ENCODE measurements at places on chromosomes 4 and X.
A peak's percentile ranks its signal among the peaks of the same experiment; 100 is the strongest.

DNA sequence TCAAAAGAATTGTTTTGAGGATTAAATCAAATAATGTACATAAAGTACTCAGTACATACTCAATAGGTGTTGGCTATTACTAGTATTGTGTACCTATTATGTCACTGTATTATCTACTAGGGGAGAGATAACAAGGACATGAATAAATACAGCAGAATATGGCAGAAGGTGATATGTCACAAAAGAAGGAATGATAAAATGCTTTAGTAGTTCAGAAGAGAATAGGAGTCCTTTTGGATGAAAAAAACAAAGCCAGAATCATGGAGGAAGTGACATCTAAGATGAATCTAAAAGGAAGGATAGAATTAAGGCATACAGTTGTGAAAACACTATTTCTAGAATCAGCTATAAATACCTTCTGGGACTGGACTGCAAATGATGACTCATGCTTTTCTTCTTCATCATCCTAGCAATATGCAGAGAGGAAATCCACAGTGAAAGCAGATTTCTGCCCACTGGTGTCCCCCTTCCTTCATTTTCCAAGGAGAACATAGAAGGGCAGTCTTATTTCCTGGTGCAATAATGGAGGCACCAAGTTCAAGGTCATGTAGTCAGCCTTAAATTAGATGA lies 98.7 kb downstream of the GLUD2 start:
- DNase-seq: no peak

DNA sequence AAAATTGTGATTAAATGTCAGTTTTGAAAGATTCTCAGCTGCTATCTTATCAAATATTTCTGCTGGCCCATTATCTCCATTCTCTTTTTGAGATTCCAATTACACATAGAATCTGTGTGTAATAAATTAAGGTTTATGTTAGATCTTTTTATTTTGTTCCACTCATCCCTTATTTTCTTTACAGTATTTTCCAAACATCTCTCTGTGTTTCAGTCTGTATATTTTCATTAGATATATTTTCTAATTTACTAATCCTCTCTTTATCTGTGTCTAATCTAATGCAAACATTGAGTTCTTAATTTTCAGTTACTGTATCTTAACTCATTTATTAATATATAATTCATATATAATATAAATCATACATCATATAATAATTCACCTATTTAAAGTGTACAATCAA lies 268.7 kb downstream of the DCHS2 start:
- no peak for DNase-seq

DNA sequence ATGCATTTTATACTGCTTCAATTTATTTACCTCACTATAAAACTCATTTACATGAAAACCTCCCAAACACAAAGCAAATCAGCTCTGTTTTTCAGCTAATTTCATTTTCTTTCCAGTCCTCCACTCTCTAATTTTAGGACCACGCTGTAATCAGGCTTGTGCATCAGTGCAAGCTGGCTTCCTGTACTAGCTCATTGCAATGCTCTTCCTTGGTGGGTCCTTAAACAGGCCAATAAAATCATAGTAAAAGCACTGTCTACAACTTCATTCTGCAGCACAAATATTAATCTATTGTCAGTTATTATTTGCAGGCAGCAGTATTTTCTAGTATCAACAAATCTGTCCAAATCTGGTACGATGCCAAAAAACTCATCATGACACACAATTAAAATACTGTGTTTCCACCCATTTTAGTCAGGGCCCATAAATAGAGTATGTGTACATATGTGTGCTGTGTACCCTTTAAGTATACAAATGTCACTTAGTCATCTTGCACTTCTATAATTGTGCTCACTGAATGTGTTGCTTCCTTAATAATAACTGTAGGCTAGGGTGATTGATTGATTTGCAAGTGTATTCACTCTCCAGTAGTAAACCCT lies 178.2 kb upstream of the HCCS start:
- no peak for DNase-seq

DNA sequence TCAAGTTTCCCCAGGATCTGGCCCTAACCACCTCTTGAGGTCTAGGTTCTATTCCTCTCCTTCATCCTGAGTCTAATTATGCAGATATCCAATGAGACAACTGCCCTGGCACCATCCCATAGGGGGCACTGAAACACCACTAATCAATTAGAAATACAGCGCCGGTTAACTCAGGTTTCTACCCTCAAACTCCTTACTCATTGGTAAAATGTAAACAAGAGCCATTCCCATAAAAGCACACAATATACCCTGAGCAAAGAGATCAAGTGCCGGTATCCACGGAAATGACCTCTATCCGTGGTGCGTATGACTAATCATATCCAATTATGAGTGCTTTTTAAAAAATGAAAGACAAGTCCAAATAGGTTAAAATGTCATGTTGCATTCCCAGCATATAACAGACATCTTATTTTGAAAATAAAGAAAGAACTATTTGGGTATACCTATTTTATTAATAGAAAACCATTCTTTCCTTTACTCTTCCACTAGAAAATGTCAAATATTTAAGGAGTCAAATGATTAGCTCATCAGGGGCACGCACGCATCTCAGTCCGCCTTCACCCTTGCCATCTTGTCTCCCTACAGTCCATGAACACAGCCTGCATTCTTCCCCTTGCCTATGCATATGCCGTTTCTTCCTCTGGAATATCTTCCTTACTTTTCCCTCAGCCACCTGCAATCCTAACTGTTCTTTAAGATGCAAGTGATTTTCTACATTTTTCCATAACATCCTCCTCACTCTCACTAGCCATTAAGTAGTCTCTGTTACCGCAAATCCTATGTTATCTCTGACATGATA lies 141.1 kb downstream of the MAML3 start:
- peak; percentile 34 for DNase-seq

DNA sequence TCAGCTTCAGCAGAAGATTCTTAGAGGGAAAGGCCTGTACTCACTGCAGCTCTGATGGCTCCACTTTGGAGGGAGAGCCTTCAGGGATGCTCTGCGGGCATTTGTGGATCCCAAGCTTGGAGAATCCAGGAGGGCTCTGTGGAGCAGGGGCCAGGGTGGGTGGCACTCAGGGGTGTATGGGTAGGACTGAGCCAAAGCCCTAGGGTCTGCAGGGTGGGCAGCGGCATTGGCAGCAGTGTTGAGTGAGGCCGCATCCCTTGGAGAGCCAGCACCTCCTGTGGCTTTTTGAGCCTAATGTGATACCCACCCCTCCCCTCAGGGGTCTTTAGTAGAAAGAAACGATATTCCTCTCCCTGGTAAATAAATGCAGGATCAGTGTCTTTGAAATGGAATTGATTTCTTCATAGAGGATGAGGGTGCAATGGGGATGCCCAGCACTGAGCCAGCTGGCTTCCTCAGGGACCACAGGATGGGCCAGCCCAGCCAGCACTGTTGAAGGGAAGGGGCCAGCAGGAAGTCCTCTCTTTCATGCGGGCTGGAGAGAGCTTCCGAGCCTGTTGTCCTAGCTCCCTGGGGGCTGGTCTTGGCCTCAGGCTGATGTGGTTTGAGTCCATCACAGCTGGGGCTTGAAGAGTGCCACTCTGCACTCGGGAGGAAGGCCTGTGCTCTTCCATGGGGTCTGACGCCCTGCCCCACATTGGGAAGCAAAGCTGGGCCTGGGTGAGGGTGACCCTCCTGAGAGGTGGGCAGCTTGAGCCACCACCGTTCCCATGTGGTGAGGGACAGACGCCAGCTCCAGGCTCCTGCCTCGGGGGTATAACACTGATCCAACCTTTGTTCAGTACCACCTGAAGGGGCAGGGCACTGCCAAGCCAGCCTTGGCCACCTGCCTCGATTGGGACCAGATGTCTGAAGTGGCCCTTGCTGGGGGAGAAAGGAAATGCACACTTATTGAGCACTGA lies 49.5 kb downstream of the PSAPL1 start:
- DNase-seq: no peak

GRCh38 chrX:139448996-139449395 lies 81.5 kb upstream of the F9 start:
- DNase-seq: no peak

DNA sequence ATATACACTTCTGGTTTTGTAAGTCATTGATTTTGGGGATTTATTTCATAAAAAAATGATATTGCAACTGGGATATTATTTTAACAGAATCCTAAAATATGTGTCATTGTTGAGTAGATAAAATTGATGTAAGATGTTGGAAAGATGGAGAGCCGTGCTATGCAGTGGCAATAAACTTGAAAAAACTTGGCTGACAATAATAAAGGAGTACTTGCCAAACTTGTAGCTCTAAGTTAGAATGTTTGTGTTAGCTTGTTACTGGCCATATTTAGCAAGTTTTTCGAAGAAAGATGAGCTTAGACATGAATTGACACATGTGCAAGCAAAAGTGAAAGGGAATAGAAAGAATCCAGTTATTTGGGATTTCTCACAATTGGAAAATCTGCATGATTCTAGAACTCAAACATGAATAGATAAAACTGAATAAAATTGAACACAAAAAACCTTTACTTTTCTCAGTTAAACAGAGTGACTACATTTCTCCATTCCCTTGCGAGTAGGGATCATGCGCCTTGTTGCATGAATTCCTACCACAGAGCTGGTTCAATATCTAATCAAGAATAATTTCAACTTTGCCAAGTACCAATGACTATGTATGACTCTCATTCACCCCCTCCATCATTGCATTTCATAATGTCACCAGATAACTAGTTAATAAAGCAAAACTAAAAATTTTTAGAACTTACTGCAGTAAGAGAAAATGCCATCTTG lies 327.8 kb downstream of the CAMK2D start:
- DNase-seq: no peak

DNA sequence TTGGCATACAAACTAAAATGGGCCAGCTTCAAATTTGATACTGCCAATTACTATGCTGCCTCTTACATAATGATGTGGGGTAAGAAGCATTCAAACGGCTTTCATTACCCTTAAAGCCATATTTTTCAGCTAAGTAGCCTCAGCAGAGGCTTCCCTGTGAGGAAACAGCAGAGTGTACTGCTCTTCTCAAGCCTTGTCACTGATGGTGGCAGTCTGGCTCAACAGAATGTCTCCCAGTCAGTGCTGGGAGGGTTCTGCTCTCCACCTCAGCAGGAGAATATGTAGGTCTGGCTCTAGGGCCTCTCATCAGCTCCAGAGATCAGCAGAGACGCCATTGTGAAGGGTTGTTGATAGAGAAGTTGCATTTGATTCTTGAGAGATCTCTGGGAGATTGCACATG lies 44.6 kb upstream of the MBNL3 start:
- no peak for DNase-seq

- DNase-seq: no peak
Observed at GRCh38 chrX:9597361-9598035, 132.6 kb downstream of the TBL1X start.

DNA sequence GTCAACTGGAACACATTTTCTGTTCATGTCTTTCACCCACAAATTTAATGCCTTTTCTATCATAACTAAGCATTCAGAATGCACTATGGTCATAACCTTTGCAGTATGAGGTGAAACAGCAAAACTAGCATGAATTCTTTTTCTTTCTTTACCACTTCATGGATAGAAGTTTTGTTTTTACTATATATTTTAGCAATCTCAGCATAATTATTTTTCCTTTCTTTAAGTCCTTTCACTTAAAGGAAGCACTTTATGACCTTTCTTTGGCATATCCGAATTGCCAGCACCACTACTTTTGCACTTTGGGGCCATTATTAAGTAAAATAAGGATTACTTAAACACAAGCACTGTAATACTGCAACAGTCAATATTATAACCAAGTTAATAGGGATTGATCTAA lies 115.1 kb upstream of the DKK2 start:
- DNase-seq: no peak

DNA sequence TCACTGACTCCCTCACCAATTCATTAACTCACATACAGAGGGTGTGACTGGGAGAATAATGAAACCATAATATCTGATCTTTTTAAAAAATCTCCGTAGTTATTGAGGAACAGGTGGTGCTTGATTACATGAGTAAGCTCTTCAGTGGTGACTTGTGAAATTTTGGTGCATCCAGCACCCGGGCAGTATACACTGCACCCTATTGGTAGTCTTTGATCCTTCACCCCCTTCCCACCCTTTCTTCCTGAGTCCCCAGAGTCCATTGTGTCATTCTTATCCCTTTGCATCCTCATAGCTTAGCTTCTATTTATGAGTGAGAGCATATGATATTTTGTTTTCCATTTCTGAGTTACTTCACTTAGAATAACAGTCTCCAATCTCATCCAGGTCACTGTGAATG lies 1143.8 kb downstream of the PCDH19 start:
- no peak for DNase-seq

GRCh38 chr4:40525752-40526598 lies 103.7 kb downstream of the RBM47 start:
- no peak for DNase-seq

- DNase-seq: no peak
Observed at GRCh38 chrX:131977619-131978018, 45.5 kb upstream of the STK26 start.

GRCh38 chrX:153989973-153990655 lies 17.6 kb downstream of the TMEM187 start:
- DNase-seq: no peak

DNA sequence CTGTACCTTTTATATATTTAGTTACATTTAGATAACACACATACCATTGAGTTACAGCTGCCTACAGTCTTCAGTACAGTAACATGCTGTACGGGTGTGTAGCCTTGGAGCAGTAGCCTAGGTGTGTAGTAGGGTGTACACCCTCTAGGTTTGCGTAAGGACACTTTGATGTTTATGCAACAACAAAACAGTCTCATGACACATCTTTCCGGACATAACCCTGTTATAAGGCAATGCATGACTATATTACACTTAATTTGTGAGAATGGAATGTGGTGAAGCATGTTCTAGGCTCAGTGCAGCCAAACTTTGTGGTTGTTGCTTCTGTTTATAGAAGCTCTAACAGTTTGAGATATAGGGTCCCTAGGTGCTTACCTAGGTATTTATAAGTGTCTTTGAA lies 65.4 kb downstream of the SPRY1 start:
- DNase-seq: no peak

DNA sequence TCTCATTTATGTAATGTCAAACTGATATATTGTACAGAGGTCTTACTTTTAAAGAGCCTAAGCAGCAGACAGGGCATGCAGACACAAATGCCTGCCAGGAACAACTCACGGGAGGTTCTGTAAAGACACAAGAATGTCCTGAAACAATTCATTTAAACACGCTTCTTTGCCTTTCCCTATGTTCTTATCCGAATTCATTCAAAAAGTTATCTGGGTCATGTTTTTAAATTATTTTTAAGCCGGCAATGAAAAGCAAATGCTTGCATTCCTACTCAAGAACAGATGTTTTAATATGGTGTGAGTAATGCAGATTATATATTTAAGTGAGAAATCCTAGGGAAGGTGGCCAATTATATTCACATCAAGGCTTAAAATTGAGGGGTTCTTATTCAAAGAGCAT lies 192.6 kb downstream of the PDGFC start:
- no peak for DNase-seq

DNA sequence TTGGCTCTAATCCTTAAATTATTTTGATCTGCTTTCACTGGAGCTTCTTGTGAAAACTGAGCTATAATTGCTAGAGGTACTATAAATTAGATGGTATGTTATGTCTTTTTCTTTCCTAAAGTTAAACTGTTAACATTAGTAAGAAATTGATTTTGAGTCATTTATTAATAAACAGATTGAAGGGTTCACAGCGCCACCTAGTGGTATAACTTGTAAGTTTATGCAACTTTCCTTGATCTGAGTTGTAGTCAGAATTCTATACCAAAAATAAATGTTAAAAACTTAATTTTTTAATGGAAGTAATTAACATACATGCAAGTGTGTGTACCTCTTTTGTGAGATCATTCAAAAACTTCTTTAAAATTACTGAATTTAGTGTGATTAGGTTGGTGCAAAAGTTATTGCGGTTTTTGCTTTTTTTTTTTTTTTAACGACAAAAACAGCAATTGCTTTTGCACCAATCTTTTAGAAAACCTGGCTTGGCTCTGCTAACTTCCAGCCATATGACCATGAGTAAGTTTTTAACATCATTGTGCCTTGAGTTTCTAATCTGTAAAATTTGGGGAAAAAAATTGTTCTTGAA lies 151.5 kb downstream of the CENPC start:
- DNase-seq: no peak
